ENCODE measurements at places on chromosomes 7 and 10.

DNA sequence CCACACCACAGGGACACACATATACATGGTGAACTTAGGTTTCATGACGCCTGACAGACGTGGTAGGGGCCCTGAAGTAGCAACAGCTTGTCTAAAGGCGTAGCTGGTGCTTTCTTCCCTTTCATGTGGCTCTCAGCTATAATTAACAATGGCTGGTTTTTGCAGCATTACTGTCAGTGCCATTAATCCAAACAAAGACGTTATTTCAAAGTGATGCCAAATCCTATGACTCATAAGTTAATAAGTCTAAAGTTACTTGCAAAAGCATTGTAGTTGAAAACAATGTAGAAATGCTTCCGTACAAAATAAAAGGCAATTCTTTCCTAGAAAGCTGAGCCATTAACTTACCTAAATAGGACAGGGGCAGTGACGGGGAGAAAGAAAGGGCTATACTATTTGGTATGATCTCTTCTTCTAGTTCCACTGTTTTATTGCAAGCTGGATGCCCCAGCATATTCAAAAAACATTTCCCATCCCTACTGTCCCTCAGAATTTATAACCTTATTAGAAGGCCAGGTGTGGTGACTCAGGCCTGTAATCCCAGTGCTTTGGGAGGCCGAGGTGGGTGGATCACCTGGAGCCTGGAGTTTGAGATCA, 105.4 kb downstream of the ODAD2 start:
- no peak for DNase-seq

- peak; percentile 96 for DNase-seq
Observed at GRCh38 chr7:105594034-105594433, 12.7 kb upstream of the EFCAB10 start.

DNA sequence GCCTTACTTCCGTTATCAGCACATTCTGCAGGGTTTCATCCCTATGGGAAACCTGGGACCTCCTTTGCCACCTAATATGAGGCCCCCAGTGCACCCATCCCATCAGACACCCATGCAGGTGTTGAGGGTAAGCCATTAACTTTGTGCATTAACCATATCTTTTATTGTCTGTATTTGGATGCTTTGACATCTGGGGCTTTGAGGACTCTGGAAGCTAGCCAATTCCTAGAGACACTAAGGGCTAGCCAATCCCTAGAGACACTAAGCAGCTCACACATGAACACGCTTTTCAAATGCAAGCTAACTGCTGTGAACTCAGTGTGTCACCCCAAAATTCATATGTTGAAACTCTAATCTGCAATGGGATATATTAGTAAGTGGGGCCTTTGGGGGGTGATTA, 272.5 kb upstream of the COBL start:
- DNase-seq = no peak

- peak; percentile 98 for DNase-seq
Observed at GRCh38 chr7:55325371-55325792, 39.8 kb upstream of the LANCL2 start.

DNA sequence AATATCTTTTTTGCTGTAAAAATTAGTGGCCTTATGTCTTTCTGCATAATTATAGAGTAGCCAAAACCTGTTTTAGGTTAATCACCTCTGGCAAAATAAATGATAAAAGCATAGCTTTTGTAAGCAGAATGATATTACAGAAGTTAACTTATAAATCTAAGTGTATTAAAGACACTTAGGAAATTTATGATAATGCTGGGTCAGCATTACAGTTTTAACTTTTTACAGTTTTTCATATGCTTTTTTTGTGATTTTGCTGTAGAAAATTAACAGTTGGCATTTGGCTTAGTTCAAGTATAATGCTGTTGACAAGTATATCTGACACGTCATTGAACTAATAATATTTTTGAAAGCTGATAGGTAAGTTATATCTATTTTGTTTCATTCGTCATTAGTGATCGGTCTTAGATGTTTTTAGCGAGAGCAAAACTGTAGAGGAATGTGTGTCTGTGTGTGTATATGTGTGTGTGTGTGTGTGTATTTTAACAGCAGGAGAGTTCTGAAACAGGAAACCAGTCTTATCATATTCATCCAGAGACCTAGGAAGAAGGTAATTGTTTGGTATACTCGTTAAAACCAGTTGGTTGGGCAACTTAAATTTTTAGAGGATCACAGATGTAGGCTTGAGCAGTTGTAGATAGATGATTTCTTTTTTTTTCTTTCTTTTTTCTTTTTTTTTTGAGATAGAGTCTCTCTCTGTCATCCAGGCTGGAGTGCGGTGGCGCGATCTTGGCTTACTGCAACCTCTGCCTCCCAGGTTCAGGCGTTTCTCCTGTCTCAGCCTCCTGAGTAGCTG, 15.4 kb downstream of the PTEN start:
- no peak for DNase-seq

DNA sequence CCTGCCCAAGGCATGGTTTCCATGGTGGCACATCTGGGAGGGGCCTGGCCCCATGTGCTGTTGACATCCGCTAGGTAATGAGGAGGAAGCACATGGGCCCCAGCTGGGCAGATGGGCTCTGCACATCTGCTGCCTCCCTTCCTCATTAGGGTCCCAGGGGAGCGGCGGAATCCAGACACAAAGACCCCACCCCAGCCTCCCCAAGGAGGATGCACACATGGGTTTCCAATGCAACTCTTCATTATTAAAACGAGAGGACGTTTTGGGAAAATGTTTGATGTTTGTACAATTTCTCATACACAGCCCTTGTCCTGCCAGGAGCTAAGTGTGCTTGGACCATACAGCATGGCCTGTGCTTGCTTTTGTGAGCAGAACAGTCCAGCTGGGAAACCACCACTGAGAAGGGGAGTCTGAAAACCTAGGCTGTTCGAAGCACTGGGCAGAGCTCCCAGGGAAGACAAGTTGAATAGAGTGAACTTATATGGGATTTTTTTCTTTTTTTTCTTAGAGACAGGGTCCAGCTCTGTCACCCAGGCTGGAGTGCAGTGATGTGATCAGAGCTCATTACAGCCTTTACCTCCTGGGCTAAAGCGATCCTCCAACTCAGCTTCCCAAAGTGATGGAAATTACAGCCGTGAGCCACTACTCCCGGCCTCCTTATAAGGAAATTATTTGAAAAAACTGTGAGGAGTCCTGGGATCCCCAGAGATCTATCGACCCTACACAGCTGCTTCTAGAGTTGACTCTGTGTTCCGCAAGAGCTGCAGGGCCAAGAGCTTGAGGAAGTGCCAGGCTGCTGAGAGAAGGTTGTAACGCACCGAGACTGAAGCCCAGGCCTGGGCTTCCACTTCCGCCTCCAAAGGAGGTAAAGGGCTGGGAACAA, 23.4 kb downstream of the FAM107B start:
- DNase-seq = peak; percentile 39

GRCh38 chr10:78170026-78170475, 136.4 kb downstream of the RPS24 start:
- DNase-seq = no peak

- no peak for DNase-seq
Observed at GRCh38 chr10:66819691-66820090, 106.1 kb upstream of the LRRTM3 start.

- no peak for DNase-seq
Observed at GRCh38 chr7:98681951-98682350, 64.9 kb downstream of the NPTX2 start.

- DNase-seq = no peak
Observed at GRCh38 chr7:36181668-36182067, 28.6 kb downstream of the EEPD1 start.

GRCh38 chr7:12578930-12579640, 8.6 kb downstream of the SCIN start:
- DNase-seq = no peak

- no peak for DNase-seq
Observed at GRCh38 chr7:37265006-37265405, 183.7 kb downstream of the ELMO1 start.

GRCh38 chr7:140638173-140638791, 2.3 kb downstream of the DENND2A start:
- peak; percentile 34 for DNase-seq

DNA sequence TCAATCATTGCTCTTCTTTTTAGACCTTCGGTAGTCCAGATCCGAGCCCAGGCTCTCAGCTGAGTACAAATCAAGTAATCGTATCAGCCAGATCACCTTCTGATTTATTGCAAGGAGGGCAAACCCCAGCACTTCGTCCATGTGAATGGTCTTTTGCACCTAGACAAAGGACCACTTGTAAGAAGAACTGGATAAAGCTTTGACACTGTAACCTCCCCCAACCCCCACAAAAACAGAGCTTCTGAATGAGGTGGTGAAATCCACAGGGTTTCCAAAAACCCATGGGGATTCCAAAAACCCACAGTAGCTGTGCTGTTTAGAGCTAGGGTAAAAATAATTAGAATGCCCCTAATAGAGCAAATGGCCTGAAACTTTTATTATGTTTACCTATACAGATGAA, 148.8 kb upstream of the ODAD2 start:
- DNase-seq = no peak

DNA sequence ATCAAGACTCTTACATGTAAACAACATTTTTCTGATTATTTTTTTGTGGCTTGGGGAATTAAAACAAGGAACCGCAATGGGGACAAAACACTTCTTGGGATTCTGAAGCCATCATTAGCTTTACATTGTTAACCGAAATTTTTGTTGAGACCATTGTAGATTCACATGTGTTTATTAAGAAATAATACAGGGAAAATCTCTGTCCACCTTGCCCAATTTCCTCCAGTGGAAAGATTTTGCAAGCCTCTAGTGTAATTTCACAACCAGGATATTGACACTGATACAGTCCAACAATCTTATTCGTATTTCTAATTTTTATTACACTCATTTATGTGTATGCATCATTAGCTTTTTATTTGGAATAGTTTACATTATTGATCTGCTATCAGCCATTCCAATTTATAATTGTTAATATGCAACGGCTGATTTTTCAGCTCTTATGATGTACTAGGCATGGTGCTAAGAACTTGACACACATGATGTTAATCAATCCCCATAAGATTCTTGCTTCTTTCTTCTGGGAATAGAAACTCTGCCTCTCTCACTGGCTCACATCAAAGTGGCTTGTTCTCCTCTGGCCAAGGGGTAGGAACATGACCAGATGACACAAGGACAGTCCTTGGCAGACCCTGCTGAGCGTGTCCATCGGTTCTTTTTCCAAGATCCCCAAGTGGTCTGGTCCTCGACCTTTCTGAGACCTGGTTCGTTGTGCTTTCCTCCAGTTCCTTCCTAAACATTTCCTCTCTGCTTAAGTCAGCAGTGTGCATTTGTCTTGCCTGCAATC, 137.6 kb downstream of the ADAM12 start:
- no peak for DNase-seq

DNA sequence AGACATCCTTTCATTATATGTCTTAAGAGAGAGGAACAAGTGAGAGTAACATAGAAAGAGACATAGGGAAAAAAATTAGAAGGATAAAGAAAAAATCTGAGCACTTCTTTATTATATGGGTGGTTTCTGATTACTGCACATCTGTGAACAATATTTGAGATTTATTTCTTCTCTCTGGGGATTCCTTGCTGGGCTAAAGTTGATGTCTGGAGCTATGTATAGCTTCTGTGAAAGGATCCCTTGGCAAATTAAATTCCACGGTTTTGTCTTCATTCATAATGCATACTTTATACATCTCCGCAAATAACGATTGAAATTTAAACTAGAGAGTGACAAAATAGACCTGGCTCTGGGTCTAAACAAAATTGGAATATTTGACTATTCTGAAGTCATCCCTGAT, 232.2 kb upstream of the CTBP2 start:
- no peak for DNase-seq

DNA sequence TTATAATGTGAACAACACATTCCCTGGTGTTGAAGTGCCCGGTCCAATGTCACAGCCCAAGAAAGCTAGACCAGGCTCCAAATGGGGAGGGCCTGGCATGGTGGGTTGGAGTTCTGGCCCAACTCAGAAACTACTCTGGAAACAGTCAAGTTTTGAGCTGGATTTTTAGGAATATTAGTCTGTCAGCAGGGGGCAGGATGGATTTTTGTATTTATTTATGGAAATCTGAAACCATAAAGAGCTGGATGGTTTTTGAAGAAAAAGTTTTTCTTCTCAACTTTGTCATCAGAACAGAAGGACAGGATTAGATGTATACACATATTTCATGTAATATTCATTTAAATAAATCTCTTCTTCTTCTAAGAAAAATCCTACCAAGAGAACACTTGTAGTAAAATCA, 97.5 kb downstream of the POU6F2 start:
- no peak for DNase-seq

DNA sequence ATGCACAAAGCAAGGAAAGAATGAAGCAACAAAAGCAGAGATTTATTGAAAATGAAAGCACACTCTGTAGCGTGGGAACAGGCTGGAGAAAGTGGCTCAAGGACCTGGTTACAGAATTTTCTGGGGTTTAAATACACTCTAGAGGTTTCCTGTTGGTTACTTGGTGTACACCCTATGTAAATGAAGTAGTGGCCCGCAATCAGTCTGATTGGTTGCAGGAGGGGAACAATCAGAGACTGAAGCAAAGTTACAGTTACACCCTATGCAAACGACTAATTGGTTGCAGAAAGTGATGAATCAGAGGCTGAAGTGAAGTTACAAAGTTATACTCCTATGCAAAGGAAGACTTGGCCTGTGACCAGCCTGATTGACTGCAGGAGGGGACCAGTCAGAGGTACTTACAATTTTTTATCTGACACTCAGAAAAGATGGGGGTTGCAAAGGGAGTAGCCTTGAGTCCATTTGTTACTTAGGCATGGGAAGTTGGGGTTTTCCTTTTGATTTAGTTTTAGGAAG, 3.6 kb upstream of the MTPN start:
- no peak for DNase-seq

DNA sequence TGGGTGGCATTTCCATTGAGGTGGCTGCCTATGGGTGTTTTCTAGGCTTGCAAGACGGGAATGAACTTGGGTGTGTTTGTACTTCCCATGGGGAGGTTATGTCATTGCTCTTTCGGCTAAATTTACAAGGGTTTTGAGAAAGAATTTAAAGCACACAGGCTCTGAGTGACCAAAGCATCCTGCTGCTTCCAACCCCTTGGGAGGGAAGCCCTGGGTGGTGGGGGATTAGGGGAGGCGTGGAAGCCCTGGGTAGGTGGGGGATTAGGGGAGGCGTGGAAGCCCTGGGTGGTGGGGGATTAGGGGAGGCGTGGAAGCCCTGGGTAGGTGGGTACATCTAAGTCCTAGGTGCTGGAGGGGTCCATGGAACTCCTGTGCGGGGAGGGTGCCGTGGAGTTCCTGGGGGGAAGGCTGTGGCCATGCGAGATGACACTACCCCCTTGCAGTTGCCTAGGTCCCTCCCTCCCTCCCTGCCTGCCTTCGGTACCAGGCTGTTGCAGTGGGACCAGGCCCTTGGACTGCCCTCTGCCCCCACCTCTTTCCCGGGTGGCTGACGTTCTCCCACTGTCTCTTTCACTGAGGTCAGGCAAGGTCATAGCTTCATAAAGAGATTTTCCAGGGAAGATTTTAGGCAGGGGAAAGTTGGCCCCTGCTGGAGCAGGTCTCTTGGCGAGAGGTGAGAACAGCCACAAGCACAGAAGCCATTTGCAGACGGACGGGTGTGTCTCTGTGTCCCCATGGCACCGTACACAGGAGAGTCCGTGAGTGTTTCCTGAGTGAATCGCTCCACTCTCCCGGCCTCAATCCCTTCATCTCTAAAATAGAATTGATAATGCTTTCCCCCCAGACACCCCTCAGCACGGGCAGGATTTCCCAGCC, 19.5 kb downstream of the PRF1 start:
- no peak for DNase-seq
